IMR-90 (cell line): ENCODE measurements at places on chromosomes 6 and 20. TPM values are rescaled to one million over a fixed set of nuclear protein-coding genes. Genes with fewer than 3 reads are reported as not detected.

The MYMX gene
- polyA plus RNA-seq: not detected in 2 replicates

DNA sequence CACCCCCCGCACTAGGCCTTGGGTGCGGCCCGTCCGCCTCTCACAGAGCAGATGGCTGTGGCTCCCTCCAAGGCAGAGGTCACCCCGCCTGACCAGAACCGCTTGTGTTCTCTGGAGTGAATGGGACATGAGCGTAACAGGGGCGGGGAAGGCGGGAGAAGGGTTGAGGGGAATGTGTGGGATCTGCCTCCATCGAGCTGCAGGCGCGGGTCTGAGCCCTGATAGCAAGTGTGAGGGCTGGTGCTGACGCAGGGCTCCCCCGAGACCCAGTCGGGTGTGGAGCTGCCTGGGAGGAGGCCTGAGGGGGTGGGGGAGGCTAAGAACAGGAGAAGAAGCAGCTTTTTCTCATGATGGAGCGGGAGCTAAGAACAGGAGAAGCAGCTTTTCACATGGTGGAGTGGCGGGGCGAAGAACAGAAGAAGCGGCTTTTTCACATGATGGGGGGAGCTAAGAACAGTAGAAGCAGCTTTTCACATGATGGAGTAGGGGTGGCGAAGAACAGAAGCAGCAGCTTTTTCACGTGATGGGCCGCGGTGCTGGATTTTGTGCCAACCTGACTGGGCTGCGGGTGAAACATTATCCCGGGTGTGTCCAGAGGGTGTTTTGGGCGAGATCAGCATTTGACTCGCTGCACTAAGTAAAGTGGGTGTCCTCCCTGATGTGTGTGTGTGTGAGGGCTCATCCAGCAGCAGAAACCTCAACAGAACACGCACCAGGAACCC is 169.3 kb downstream of the TTLL2 start:
- no peaks in the 10 kb centered on the region for H3K27me3 ChIP-seq
- H3K36me3 ChIP-seq: no peaks in the 10 kb centered on the region
- no peak overlapping the region for H3K27ac ChIP-seq
- no peaks in the 10 kb centered on the region for H3K4me1 ChIP-seq

DNA sequence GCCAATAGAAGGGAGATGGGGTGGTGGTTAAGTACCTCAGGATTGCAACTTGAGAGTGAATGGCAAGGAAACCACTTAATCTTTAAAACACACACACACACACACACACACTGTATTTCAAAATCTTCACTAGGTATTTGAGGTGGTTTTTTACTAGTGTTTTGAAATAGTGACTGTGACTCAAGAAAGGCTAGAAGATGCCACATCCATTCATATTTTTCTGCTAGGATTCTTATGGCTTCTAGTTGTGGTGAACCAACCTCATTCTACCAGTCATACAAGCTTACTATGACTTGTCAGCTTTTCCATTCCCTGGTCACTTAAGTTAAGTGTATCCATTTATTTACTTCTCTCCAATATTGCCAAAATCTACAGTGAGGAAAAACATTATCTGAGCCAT is 519.4 kb upstream of the JAG1 start:
- peaks cover 7% of the 10 kb centered on the region; the same call in 1 of the 2 replicates for H3K4me1 ChIP-seq
- peak; percentile 15 for DNase-seq
- no peak overlapping the region for H3K4me3 ChIP-seq
- no peaks in the 10 kb centered on the region for H3K36me3 ChIP-seq

The IL17A gene
- not detected in 2 replicates for polyA plus RNA-seq
